ENCODE measurements at places on chromosomes 1 and 21.

DNA sequence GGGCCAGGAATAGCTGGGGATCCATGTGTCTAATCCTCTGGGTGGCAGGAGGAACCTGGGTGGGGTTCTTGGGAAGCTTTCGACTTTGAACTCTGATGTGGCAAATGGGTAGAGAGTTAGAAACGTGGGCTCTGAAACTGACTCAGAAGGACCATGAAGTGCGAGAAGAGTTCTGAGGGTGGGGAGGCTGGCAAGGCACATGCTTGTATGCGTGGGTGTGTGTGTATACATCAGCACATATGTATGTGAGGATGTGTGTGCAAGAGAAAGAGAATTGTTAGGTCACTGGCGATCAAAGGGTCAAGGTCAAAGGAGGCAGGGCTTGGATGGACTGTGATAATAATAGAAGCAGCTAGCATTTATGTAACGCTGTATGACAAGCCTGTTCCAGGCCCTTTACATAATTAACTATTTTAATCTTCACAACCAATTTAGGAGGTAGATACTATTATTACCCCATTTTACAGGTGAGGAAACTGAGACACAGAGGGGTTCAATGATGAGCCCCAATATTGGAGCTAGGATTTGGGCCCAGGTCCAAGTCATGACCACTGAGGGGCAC is 84.5 kb upstream of the POU3F1 start:
- no peak for DNase-seq

DNA sequence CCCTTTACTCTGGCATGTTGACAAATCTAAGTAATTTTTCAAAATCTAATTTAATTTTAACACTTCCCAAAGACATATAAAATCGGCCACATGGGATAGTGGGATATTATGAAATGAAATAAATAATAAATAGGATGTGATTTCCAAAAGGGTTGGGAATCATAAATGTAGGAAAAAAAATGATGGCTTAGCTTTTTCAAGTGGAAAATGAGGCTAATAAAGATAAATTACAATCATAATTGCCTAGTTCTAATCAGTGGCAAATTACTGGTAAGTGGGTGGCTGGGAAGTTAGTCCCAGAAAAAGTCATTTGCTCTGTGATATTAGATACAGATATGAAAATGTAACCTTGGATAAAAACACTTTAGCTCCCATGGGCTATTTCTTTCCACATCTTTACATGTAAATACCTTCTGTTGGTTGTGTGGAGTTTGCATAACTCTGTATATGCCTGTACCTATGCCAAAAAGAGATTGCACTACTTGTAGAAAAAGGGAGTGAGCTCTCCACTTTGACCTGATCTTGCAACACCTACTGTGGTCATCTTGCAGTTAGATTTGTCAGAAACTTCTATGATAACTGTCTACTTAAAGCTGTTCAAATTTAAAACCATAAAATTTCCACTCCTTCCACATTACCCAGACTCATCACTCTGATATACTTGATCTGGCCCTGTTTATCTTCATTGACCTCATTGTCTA is 284.6 kb upstream of the KAZN start:
- DNase-seq = no peak

DNA sequence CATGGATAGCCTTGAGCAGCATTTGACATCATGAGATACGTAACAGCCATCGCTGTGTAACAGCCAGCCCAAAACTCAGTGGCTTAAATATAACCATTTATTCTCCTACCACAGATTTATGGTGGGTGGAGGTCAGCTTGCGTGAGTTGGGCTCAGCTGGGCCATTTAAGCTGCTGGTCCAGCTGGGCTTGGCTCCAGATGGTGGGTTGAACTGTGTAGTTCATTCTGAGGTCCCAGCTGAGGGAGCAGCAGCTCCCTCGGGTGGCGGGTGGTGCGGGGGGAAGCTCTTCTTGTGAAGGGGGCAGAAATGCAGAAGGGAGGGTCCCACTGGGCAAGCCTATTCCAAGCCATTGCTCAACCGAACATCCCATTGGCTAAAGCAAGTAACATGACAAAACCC is 75.9 kb downstream of the IGSF21 start:
- no peak for DNase-seq

- DNase-seq = no peak
These were observed 358.5 kb downstream of the RGS7 start for GRCh38 chr1:240998441-240999015.

DNA sequence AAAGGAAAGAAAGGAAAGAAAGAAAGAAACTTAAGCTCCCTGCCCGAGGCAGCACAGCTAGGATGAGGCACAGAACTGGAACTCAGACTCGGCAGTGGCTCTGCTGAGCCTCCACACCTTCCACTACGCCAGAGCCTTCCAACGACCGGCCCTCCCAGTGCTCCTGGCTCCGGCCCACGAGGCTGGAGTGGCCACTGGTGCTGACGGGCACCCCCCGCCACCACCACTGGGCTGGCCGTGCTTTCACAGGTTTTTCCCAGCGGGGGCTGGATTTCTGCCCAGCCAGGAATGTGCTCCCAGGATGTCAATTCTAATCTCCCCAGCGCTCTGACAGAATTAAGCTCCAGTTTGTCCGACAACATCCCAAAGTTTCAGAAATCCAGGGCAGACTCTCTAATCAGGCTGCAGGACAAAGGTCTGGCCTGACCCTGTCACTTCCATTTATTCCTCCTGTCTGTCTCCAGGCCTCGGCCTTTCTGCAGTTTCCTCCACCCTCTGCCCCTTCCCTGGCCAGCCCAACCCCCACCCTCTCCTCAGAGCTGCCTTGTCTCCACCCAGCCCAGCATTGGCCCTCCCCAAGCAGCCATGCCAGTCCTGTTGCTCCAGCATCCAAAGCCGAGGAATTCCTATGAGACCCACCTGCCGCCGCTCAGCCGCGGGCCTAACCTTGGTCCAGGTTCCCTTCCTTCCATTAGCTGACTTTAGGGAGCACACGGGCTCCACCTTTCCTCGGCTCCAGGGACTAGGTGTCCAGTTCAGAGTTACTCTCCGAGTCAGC is 81.9 kb downstream of the CASZ1 start:
- no peak for DNase-seq

GRCh38 chr21:35476621-35477395 is 427.7 kb upstream of the RUNX1 start:
- peak; percentile 55 for DNase-seq

- no peak for DNase-seq
These were observed 63.2 kb upstream of the EFHD2 start for GRCh38 chr1:15346346-15347030.

DNA sequence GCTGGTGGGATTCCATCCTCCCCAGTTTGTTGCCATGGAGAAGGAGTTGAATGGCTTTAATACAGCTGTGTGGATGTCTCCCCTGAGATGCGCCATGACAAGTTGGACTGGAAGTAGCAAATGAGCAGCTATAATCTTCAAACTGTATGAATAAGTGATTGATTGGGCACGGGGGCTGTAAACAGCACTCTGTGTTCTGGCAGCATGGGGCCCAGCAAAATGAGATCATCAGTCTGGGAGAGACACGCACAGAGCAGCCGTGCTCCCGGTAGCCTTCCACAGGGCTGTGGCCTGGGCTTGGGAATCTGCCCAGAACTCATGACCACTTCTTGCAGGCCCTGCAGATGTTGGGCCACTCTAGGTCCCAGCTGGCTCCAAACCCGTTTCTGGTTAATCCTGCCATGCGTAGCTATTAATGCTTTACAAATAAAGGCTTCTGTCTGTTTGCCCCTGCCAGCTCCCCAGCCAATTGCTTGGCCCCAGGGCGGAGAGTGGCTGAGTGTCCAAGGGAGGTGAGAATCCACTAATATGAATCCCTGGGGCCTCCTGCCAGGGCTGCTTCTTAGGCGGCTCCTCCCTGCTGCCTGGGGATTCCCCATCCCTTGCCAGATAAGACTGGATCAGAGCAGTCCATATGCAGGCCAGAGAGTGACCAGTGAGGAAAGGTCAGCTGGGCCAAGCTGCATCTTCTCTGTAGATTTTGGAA is 642.9 kb downstream of the AJAP1 start:
- no peak for DNase-seq

- DNase-seq = no peak
These were observed 65.6 kb upstream of the TTC34 start for GRCh38 chr1:2867087-2867425.

DNA sequence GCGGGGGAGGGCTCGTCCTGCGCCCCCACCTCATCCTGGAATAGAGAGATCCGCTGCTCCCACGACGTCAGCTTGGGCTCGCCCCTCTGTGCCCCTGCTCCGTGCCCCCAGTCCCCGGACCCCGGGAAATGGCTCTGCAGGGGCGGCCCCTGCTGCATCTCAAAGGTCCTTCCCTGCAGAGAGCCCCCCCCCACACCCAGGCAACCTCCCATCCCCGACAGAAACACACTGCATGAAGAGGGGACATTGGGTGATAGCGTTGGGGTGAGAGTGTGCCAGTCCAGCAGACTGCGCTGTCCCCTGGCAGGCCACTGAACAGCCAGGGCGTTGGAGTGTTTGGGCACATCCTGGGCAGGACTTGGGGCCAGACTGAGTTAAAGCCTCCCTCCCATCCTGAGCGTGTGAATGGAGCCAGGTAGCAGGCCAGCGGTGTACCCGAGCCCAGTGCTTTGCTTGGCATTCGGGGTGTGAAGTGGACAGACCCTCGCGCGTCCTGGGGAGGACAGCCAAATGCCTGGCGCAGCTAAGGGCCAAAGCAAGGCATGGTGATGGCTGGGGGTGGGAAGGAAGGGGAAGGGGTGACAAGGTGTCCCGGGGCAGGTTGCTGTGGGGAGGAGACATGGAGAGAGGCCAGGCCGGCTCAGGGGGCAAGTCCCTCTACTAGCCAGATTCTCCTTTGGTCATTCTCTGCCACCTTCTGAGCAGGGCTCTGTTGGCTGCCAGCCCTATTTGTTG is 633 bp upstream of the ETNK2 start:
- DNase-seq = no peak

DNA sequence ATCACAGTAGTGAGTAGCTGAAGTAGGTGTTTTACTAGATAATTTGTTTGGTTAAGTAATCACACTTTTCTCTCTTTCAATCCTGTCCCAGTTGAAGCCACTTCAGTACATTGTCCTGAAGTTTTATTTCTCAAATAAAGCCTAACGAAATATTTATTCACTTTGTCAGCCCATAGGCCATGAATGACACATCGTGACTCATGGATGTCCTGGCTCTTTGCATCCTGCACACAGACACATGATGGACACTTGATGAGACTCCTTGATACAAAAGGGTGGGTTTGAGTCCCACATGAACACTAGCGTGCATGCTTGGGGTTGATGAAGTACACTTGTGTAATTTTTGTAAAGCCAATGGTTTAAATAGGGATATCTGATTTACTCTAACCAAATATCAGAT is 22.7 kb upstream of the LAMC2 start:
- peak; percentile 88 for DNase-seq

- DNase-seq = peak; percentile 41
These were observed 70.8 kb downstream of the KIF26B start for GRCh38 chr1:245225322-245226202.

- DNase-seq = no peak
These were observed 251.3 kb upstream of the FGGY start for GRCh38 chr1:59045636-59046035.

GRCh38 chr1:1889847-1890505 is 911 bp downstream of the GNB1 start:
- peak; percentile 33 for DNase-seq

DNA sequence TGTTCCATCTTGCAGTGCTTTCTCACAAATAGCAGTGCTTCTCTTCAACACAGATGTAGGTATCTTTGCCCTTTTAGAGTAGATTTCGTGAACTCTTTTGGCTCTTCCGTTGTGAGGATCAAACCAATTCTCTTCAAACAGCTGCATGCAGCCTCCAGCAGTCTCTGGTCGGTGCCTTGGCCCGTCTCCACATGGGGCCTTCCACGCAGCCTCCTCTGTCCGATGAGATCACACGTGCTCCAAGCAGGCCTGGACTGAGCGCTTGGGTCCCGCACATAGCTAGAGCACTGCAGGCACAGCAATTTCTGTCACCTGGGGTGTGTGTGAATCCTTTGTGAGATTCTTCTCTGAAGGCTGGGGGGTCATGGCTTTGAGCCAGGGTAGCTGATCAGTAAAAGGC is 82.8 kb upstream of the KCNE2 start:
- DNase-seq = no peak

- DNase-seq = no peak
These were observed 43.4 kb downstream of the VANGL1 start for GRCh38 chr1:115685029-115685705.

DNA sequence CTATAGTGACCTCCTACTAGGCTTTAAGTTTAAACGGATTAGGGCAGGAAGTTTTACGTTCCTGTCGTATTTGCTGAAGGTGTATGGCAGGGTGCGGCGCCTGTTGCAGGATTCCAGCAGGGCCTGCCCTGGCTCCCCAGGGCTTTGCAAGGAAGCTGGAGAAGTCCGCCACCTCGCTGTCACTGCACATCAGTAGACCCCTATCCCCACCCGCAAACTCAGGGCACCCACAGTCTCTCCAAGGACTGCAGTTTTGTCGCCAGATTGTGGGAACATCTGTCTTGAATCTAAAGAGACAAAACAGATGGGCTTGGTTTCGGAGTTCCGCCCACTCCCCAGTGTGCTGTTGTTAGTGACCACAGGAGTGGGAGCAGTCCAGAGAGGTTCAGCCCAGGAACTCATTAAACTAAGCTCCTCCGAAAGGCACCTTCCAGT is 110.8 kb downstream of the CDC7 start:
- DNase-seq = no peak

DNA sequence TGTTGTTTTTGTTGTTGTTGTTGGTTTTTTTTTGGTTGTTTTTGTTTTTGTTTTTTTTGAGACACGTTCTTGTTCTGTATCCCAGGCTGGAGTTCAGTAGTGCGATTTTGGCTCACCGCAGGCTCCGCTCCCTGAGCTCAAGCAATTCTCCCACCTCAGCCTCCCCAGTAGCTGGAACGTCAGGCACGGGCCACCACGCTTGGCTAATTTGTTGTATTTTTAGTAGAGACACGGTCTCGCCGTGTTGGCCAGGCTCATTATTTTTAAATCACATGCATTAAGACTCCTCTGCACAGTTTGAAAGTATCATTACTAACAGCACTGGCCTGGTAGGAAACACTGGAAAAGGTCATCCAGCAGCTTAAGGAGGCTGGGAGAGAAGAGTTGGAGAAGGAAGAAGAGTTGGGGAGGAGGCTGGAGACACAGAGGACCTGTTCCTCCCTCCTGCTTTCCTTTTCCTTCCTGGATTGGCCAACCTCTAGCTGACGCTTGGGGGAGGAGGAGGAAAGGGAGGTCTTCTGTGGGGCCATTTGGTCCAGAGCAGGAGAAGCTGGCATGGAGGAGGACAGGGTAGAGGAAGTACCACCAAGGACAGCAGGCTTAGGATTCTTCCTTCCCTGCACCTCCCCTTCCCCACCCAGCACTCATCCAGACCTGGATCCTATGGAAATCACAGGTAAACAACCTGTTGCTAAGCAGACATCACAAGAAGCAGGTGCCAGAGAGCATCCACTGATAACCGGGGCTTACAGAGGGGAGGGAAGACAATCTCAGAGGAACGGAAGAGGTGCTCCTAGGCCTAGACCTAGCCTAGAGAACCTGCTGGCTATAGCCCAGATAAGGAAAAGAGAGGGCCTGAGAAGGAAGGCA is 71.9 kb upstream of the GOLT1A start:
- DNase-seq = no peak

GRCh38 chr1:179287946-179288345 is 5.7 kb upstream of the SOAT1 start:
- DNase-seq = no peak

GRCh38 chr1:210663730-210664573 is 335.2 kb downstream of the HHAT start:
- DNase-seq = no peak

GRCh38 chr1:207836591-207837347 is 74.2 kb downstream of the CD34 start:
- no peak for DNase-seq

Data from HFFc6 (cell line).